HFFc6 (cell line): ENCODE measurements at places on chromosomes 2 and 18.
A peak's percentile ranks its signal among the peaks of the same experiment; 100 is the strongest.

DNA sequence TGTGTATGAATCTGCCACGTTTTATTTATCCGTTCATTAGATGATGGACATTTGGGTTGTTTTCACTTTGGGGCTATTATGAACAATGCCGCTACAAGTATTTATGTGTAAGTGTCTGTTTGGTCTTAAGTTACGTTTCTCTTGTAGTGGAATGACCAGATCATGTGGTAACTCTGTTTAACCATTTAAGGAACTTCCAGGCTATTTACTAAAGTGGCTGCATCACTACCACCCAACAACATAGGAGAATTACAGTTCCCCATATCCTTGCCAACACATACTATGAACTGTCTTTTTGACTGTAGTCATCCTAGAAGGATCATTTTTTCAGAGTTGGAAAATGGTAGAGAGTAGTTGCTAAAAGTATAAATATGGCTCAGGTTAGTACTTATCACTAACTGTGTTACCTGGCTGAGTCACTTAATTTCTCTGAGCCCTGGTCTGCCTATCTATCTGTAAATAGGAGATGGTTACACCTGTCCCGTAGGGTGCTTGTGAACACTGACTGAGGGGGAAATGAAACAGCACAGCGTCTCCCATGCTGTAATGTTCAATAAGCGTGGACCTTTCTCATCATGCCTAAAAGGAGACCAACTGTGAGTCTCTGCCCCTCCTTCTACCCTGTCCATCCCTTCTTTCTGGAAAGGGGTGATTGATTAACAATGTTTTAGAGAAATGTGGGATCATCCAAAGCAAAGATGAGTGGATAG, 103.1 kb downstream of the SH3RF3 start:
- DNase-seq: no peak

DNA sequence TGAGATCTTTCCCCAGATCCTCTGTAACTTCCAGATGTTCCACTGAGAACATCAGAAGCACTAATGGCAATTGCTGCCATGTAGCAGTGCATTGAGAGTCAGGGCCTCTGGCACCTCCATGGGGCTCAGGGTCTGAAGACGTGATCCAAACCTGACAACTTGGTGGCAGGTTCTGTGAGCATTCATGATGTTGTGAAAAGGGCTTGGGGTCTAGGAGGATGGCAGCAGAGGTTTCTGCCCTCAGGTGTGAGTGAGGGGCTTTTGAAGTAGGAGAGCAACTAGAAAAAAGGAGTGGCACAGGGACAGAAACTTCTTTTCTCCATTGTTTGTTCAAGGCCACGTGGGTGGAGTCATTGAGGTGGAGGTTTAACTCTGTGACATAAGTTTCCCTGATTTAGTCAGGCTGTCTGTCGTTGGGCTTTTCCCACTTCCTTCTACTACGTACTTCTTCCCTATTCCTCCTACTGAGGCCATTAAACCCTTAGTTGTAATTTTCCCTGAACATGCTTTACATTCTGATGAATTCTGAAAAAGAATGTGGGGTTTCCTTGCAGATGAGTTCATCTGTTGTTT, 13.1 kb downstream of the CFLAR start:
- peak; percentile 74 for DNase-seq

- DNase-seq: no peak
Measured at GRCh38 chr2:126222278-126222677, 433.7 kb upstream of the GYPC start.

DNA sequence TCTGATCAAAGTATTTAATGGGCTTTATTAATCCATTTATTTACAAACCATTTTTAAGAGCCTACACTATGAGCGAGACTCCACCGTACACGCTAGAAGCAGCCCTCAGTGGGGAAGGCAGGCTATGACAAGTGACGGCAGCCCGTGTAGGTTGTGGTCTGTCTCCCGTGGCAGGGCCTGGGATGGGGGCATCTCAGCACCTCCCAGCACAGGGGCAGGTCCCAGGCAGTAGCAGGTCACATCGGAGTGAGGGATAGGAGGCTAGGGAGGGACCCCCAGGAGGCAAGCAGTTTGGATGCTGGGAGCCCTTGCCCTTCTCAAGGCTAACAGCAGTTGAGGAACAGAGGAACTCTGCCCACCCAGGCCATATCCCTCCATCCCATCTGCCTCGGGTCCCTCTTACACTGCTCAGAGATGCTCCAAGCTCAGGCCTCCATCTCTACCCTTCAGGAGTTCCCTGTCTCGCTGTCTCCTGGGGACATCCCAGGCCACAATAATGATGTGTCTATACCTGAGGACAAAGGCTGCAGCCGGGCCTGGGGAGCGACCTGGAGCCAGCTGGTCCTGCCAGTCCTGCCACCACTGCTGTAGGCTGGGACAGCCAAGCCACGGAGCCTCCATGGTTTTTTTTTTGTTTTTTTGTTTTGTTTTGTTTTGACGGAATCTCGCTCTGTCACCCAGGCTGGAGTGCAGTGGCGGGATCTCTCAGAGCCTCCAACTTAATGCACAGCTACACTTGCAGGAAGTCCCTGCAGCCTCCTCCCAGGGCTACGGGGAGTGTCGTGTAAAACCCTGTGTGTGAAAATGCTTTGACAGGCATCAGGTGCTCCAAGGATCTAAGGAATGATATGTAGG, 92.0 kb downstream of the NDUFA10 start:
- no peak for DNase-seq

DNA sequence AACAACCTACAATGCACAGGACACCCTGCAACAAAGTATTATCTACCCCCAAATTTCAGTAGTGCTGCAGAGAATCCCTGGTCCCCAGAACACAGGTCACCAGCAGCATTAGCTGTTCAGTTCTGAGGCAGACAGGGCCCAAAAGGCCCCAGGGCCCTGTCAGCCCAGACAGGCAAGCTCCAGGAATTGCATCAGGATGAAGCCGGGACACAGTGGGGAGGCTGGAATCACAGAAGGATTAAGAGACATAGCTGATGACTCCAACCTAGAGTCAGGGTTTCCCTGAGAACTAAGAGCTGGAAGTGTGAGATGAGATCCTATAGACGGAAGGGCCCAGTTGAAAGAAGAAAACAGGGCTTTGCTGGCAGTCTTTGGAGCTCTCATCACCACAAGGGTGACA, 148.1 kb downstream of the GALNT14 start:
- no peak for DNase-seq

GRCh38 chr2:201974171-201975100, 59.2 kb upstream of the FZD7 start:
- DNase-seq: no peak
